ENCODE measurements at places on chromosomes 11 and 22. TPM values are rescaled to one million over a fixed set of nuclear protein-coding genes. Genes with fewer than 3 reads are reported as not detected.
A peak's percentile ranks its signal among the peaks of the same experiment; 100 is the strongest.

Gene GSTT2
- total RNA-seq = not detected

Gene HEPN1
- total RNA-seq = not detected

Gene RASGRP2
- 5.6 TPM for total RNA-seq

Gene BLID
- total RNA-seq = not detected

Gene CBLIF
- not detected for total RNA-seq

Gene ZC3H12C
- not detected for total RNA-seq

Gene TAF6L
- 8.9 TPM for total RNA-seq

Gene OR52I2
- not detected for total RNA-seq

Gene LSP1
- total RNA-seq = 42.4 TPM

Gene OR52N4
- 0.99 TPM for total RNA-seq

- no peak for DNase-seq
- peaks cover 25% of the 10 kb centered on the region for H3K4me1 ChIP-seq
- no peak overlapping the region for H3K27ac ChIP-seq
Measured at GRCh38 chr11:46918788-46919513, 601 bp upstream of the LRP4 start.

- no peaks in the 10 kb centered on the region for H3K27me3 ChIP-seq
- H3K4me3 ChIP-seq = no peak overlapping the region
- DNase-seq = no peak
- H3K27ac ChIP-seq = no peak overlapping the region
- H3K4me1 ChIP-seq = no peaks in the 10 kb centered on the region
Measured at GRCh38 chr11:117414724-117415123, 87.1 kb downstream of the CEP164 start.

DNA sequence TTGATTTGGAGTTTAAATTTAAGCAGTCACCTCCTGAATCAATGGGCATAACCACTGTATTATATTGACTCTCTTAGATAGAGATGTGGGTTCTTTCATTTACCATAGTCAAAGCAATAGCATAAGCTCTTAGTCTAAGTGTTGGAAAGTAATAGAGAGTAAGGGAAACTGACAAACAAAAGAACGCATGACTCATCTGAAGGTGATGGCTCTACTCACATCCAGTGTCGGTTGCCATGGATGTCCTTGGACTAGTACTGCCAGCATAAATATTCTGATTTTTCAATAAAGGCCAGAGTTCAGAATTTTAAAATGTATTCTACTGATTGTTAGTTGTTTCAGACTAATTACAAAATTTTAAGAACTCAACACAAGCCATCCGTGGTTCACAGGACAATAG, 444.9 kb upstream of the DDI1 start:
- H3K27me3 ChIP-seq = peaks cover 2% of the 10 kb centered on the region
- no peaks in the 10 kb centered on the region for H3K36me3 ChIP-seq
- H3K4me3 ChIP-seq = no peak overlapping the region
- DNase-seq = no peak
- H3K27ac ChIP-seq = no peak overlapping the region

GRCh38 chr11:11173316-11174025, 179.6 kb downstream of the CSNK2A3 start:
- H3K4me1 ChIP-seq = peaks cover 5% of the 10 kb centered on the region
- DNase-seq = no peak
- H3K27me3 ChIP-seq = no peaks in the 10 kb centered on the region
- H3K36me3 ChIP-seq = no peaks in the 10 kb centered on the region
- no peak overlapping the region for H3K27ac ChIP-seq
- H3K4me3 ChIP-seq = no peak overlapping the region

DNA sequence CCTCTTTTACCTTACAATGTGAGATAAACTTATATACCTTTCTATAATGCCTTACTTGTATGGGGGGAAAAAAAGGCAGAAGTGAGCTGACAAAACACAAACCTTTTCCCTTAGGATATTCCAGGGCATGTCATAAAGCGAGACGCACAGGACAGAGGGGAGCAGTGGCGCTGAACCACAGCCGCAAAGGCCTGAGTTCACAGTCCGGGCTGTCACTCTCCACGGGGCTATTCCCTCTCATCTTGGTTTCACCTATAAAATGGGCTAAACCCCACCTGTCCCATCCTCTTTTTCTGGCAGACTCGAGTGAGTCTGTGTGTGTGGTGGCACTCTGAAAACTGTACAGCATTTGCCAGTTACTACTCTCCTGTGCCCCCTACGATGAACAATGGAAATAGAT, 14.4 kb upstream of the FXYD2 start:
- H3K27ac ChIP-seq = no peak overlapping the region
- no peaks in the 10 kb centered on the region for H3K36me3 ChIP-seq
- H3K27me3 ChIP-seq = no peaks in the 10 kb centered on the region
- H3K4me1 ChIP-seq = no peaks in the 10 kb centered on the region

- H3K4me3 ChIP-seq = no peak overlapping the region
- DNase-seq = peak; percentile 52
- no peak overlapping the region for H3K27ac ChIP-seq
Measured at GRCh38 chr11:19938169-19938856, 222.0 kb downstream of the DBX1 start.

DNA sequence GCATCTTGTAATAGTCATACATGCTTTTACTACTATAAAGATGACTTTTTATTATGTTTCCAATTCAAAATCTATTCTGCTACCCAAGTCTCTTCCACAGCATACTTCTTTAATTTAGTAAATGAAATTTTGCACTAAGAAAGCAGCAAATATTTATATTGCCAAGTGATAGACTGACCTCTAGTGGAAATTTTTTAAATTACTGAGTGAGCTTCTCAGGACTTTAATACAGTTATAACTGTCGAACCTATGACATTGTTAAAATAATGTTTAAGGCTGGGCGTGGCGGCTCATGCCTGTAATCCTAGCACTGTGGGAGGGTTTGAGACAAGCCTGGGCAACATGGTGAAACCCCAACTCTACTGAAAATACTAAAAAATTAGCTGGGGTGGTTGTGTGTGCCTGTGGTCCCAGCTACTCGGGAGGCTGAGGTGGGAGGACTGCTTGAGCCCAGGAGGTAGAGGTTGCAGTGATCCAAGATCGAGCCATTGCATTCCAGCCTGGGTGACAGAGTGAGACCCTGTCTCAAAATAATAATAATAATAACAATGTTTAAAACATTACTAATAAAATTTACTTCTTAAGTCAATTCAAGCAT, 27.3 kb downstream of the STK33 start:
- peaks cover 5% of the 10 kb centered on the region for H3K4me1 ChIP-seq
- no peak overlapping the region for H3K4me3 ChIP-seq
- H3K27ac ChIP-seq = no peak overlapping the region
- DNase-seq = no peak

DNA sequence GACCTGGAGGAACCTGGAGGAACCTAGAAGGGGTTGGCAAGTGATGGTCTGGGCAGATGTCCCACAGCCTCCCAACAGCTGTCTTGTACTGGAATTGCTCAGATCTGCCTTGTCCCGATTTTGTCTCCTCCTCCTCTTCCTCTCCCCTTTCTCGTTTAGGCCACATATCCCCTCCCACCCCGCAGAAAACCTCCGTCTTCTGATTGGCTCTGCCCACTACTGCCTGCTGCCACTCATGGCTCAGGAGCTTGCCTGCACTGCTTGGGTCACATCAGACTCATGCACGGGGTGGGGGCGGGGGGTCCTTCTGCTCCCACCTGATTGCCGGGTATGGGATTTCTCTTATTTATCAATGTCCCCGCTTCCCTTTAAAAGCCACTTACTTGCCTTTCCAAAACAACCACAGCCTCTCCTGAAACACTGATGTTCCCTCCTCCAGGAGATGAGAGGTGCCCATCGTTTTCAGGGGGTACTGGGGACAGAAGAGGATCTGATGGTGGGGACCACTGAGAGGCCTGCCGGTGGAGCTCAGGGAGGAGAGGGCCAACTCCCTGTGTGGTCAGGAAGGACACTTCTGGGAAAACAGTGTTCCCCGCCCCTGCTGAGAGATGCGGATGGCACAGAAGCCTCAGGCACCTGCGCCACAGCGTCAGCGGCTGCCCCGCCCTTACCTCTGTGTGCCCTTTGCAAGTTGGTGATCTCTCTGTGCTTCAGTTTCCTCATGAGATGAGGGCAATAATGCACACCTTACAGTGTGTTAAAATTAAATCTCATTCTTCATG, 14.7 kb downstream of the TOM1 start:
- peaks cover 5% of the 10 kb centered on the region for H3K36me3 ChIP-seq
- no peak for DNase-seq
- H3K4me3 ChIP-seq = no peak overlapping the region
- no peak overlapping the region for H3K27ac ChIP-seq

GRCh38 chr11:44494785-44495184, 70.7 kb upstream of the CD82 start:
- DNase-seq = no peak
- H3K4me3 ChIP-seq = no peak overlapping the region
- H3K4me1 ChIP-seq = no peaks in the 10 kb centered on the region
- H3K36me3 ChIP-seq = no peaks in the 10 kb centered on the region
- H3K27ac ChIP-seq = no peak overlapping the region
- peaks cover 1% of the 10 kb centered on the region for H3K27me3 ChIP-seq

GRCh38 chr11:9118277-9118676, 26.9 kb upstream of the SCUBE2 start:
- no peaks in the 10 kb centered on the region for H3K36me3 ChIP-seq
- no peak overlapping the region for H3K4me3 ChIP-seq
- H3K4me1 ChIP-seq = no peaks in the 10 kb centered on the region
- no peak overlapping the region for H3K27ac ChIP-seq
- no peak for DNase-seq

DNA sequence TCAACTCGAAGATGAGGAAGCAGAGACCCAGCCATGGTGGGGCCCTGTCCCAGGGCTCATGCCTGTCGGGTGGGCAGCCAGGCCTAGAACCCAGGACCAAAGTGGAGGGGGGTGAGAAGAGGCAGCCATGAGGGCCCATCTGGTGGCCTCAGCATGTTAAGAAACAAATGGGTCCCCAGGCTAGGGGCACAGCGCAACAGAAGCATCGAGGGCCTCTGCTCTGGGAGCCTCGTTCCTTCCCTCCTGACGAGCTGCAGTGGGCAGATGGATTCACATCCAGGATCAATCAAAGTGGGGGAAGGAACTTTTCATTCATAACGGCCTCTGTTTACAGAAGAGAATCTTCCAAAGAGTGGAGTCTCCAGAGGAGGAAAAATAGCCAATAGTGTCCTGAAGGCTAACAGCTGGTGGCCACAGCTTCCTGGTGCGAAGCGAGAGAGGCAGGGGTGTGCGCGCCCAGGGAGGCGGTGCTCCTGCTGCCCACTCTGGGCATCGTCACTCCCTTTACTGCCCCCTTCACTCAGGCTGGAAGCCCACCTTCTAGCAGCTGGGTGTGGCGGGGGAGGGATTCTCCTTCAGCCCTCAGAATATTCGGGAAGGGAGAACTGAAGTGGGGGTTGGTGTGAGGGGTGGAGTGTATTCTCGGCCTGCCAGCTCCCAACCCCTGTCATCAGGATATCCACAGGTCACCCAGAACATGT, 4.3 kb downstream of the CBX7 start:
- no peaks in the 10 kb centered on the region for H3K27me3 ChIP-seq
- peaks cover 49% of the 10 kb centered on the region for H3K4me1 ChIP-seq
- H3K27ac ChIP-seq = peak overlapping the region; percentile 81
- no peak for DNase-seq

DNA sequence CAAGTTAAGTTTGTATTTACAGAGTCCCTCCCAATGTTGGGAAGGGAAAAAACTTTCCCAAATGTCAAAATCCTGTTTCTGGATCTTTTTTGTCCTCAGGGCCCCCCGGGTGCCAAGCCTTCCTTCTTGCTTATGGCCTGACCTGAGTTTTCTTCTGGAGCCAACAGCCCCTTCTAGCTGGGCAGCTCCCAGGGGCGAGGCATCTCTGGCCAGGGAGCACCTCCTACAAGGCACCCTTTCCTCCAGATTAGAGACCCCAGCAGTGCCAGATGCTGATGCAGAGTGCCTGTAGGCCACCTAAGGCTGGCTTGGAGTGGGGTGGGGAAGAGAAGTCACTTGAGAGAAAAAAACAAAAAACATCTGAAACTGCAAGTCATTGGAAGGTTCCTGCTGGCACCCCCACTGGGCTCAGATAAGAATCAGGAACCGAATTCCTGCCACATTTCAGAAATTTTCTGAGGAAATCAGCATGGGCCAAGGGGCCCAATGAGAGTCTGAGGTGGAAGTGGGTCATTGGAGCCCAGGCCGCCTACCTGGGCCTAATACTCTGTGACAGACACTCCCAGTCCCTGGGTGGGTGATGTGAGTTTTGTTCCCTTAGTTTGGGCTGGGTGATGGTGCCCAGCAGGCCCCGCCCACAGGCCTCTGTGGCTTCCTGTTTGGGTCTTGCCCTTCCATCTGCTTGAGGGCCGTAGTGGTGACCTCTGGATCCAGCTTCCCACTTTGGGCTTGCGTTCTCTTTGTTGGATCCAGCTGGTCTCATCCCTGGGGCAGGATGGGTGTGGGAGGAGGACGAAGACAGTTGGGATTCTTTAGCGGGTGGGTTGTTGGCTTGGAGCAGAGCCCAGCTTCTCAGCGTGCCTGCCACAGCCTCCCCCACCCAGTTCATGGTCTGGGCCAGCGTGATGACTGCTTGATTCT, 40.6 kb downstream of the PARVA start:
- no peaks in the 10 kb centered on the region for H3K36me3 ChIP-seq
- H3K4me1 ChIP-seq = no peaks in the 10 kb centered on the region
- no peak for DNase-seq
- H3K4me3 ChIP-seq = no peak overlapping the region
- no peaks in the 10 kb centered on the region for H3K27me3 ChIP-seq

- no peak overlapping the region for H3K27ac ChIP-seq
- H3K4me3 ChIP-seq = no peak overlapping the region
- peaks cover 6% of the 10 kb centered on the region for H3K4me1 ChIP-seq
Measured at GRCh38 chr22:37454857-37455686, 27.8 kb upstream of the ELFN2 start.

DNA sequence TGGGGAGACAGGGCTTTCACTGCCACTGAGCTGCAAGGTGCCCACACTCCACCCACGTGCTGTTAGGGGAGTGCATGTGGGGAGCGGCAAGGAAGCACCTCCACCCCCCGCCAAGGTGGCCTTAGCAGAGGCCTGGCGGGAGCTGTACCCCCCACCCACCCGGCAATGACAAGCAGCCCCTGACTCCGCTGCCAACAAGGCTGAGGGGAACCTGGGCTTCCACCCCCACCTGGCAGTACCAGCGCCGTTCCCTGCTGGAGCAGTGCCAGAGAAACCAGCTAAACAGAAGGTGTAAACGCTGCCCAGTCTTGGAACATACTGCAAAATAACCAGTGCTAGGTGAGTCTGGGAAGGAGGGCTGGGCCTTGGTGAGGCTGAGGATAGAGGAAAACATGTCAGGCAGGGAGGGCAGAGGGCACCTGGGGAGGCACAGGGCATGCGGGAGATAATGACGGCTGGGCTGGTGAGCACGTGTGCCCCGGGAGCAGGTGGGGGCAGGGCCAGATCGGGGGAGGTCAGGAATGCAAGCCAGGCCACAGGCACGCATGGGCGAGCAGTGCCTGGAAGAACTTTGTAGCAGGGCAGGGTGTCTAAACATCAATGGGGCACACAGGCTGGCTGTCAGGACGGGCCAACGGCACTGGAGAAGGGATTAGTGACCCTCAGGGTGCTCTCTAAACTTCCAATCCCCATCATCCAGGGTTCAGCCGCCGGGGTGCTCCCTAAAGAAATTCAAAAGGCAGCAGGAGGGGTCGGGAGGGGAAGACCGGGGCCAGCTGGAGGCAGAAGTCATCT, 6.6 kb downstream of the CERK start:
- H3K4me3 ChIP-seq = no peak overlapping the region
- DNase-seq = no peak
- peaks cover 62% of the 10 kb centered on the region for H3K4me1 ChIP-seq
- H3K27me3 ChIP-seq = no peaks in the 10 kb centered on the region

GRCh38 chr11:6202041-6202440, 3.0 kb downstream of the OR52W1 start:
- H3K4me3 ChIP-seq = no peak overlapping the region
- peaks cover 16% of the 10 kb centered on the region for H3K4me1 ChIP-seq
- DNase-seq = no peak
- H3K27ac ChIP-seq = no peak overlapping the region
